Activated CD4-positive, alpha-beta T cell treated with anti-CD3 and anti-CD28 coated beads for 36 hours (primary cell): ENCODE measurements at places on chromosomes 2 and 18.

DNA sequence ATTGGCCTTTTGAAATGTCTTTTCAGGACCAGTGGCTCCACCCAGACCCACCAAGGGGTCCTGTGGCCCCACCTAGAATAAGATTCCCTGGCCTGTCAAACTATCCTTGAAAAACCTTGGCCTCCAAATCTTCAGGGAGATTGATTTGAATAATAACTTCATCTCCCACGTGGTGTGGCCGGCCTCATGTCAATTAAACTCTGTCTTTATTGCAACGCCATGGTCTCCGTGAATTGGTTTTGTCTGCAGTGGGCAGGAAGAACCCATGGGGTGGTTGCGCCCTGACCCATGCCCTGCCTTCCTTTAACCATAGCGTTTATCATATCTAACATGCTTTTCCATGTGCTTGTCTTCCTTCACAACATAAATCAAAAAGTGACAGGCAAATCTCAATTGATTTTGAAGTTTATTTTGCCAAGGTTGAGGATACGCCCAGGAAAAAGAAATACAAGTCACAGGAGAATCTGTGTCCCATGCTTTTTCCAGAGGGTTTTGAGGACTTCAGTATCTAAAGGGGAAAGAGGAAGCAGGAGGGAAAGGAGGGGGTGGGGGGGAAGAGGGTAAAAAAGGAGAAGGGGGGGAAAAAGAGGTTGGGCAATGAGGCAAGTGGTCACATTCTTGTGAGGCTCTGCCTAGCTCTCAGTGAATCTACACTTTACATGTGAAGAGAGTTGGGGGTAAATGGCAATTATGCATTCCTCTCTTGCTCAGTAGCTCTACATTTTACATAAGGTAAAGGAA lies 66.5 kb upstream of the CABLES1 start:
- H3K27ac ChIP-seq: no peak overlapping the region
- H3K4me3 ChIP-seq: no peak overlapping the region

- no peak for DNase-seq
- no peak overlapping the region for H3K4me3 ChIP-seq
- H3K27me3 ChIP-seq: no peaks in the 10 kb centered on the region
- no peaks in the 10 kb centered on the region for H3K4me1 ChIP-seq
Measured at GRCh38 chr2:160200921-160201320, 849 bp upstream of the ITGB6 start.

GRCh38 chr2:234603619-234604018 lies 106.7 kb upstream of the ARL4C start:
- no peak overlapping the region for H3K27ac ChIP-seq
- no peak for DNase-seq
- no peak overlapping the region for H3K4me3 ChIP-seq
- no peaks in the 10 kb centered on the region for H3K36me3 ChIP-seq

- DNase-seq: no peak
- no peaks in the 10 kb centered on the region for H3K27me3 ChIP-seq
- peaks cover 19% of the 10 kb centered on the region for H3K36me3 ChIP-seq
- H3K4me3 ChIP-seq: no peak overlapping the region
- H3K4me1 ChIP-seq: no peaks in the 10 kb centered on the region
Measured at GRCh38 chr2:233162770-233163169, 88.7 kb upstream of the ATG16L1 start.

- no peaks in the 10 kb centered on the region for H3K27me3 ChIP-seq
- no peak overlapping the region for H3K4me3 ChIP-seq
- no peaks in the 10 kb centered on the region for H3K36me3 ChIP-seq
- peaks cover 8% of the 10 kb centered on the region for H3K4me1 ChIP-seq
- DNase-seq: no peak
Measured at GRCh38 chr18:25169701-25170100, 182.3 kb downstream of the ZNF521 start.
